ENCODE measurements at places on chromosomes 16 and 17.

DNA sequence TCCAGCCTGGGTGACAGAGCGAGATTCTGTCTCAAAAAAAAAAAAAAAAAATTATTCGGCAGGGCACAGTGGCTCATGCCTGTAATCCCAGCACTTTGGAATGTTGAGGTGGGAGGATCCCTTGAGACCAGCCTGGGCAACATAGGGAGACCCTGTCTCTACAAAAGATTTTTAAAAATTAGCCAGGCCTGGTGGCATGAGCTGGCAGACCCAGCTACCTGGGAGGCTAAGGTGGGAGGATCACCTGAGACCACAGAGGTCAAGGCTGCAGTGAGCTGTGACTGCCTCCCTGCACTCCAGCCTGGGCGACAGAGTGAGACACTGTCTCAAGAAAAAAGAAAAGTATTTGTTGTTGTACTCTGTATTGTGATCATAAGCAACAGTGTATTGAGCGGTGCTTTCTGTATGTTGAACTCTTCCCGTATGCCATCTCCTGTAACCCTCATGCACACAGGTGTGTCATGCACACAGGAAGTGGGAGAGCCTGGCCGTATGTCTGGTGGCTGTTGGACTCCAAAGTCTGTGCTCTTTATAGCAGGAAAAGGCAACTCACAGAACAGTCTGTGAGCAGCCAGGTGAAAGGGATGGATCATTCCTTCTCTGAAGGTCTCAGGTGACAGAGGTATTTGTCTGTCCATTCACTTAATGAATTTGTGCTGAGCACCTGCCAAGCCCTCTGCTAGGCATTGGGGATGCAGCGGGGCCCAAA is 17.1 kb downstream of the CDH1 start:
- no peak for DNase-seq

GRCh38 chr16:49652456-49653172 is 203.3 kb downstream of the ZNF423 start:
- DNase-seq, result peak; percentile 44

DNA sequence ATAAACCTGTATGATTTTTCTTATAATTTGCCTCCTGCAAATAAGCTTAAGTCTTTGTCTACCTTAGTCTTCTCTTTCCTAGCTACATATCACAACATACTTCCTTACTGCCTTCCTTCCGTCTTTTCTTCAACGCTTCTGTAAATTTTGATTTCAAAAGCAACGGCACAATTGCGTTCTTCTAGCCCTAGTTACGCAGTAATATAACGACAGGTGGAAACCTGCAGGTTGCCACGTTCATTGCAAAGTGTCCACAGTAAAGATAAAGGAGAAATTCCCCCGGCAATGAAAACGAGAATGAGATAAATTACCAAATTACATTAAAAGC is 546 bp upstream of the PSMD7 start:
- no peak for DNase-seq

DNA sequence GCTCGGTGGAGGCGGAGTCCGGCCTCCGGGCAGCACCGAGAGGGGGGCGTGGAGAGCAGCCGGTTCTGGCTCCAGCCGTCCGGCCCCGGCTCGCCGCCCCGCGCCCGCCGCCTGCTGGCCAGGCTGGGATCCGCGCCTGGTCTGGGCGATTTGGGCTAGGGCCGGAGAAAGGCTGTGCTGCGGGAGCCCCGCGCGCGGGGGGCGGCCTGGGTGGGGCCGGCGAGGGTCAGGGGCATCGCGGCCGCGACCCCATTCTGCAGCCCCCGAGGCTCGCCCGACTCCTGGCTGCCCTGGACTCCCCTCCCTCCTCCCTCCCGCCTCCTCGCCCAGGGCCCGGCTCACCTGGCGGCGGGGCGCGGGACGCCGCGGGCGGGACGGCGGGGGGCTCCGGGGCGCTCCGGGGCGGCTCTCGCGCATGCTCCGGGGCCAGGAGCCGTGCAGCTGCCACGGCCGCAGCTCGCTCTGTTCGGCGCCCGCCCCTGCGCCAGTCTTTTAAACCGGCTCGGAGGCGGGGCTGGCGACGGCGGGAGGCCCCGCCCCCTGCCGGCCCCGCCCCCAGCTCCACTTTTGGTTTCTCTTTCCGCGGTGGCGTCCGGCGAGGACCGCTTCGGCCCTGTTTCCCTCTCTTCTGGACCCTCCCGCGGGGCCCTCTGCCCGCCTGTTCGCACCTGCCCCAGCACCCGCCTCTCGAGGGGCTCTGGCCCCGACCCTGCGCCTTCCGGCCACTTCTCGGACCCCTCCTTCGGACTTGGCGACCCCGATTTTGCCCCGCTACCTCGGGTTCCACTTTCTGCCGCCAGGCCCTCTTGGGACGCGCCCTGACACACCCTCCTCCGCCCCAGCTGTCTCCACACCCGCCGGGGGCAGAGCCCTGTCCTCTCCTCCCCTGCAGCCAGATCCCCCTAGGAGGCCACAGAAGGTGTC is at the start of gene SOCS1:
SOCS1 (minus strand) TSS at position 468 of the 924 bp plus-strand sequence. CDS start 726 bp downstream, outside the sequence.
- peak; percentile 31 for DNase-seq

DNA sequence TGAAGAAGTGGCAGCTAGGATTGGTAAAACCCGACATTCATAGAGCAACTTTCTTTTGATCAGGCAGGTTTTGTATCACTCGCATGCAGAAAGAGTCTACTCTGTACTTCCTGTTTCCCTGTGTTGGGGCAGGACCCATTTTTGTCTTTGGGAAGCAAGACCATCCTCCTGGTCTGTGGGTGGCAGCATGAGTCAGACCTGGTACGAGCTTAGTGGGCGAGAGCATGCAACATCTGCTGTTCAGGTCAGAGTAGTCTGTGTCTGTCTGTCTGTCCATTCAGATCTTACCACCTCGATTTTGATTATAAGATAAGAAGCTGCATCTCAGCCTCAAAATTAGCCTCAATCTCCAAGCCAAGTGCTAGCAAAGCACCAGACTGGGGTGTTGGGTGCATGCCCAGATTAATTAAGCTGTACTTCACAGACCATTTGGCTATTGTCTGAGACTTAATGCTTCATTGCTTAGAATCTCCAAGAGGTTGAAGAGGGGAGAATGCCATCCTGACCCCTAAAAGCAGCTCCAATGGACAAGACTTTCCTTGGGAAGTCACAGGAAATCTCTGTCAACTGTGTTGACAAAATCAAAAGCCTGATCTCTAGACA is 110.9 kb downstream of the XYLT1 start:
- no peak for DNase-seq

GRCh38 chr16:5446623-5447240 is 349.1 kb upstream of the EEF2KMT start:
- DNase-seq, result no peak

DNA sequence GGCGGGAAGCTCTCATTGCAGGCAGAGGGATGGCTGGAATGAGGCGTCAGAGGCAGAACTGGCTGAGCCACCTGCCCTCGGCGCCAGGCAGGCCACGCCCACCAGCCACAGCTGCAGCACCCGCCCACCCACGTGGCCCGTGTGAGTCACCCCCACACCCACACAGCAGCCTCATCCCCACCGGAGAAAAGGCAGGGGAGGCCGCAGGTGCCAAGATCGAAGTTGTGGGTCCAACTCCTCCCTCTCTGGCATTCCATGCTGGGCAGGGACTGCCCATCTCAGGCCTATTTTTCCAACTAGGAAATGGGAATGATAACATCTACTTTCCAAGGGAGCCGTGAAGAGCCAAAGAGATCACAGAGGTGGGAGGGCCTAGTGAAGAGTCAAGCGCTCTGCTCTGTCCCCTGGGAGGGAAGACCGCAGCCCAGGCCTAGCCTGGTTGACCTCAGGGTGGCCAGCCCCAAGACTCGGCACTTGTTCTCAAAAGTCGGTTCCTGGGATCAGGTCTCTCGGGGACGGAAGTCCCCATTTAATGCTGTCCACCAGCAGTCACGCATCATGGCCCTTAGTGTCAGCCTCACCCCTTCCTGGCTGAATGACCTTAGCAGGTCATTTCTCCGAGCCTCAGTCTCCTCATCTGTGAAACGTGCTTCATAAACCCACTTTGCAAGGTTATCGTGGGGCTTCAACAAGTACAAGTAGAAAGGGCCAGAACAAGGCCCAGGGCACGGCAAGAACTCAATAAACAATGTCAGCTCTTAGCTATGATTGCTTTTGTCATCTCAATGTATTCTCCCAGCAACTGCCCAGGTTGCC is at the start of gene TRPV3:
TRPV3 (minus strand) TSS at position 45 of the 816 bp plus-strand sequence. CDS start 2,962 bp downstream, outside the sequence.
- DNase-seq, result no peak

- DNase-seq, result no peak
Observed at GRCh38 chr16:2779151-2779920, 2.3 kb upstream of the ELOB start.

DNA sequence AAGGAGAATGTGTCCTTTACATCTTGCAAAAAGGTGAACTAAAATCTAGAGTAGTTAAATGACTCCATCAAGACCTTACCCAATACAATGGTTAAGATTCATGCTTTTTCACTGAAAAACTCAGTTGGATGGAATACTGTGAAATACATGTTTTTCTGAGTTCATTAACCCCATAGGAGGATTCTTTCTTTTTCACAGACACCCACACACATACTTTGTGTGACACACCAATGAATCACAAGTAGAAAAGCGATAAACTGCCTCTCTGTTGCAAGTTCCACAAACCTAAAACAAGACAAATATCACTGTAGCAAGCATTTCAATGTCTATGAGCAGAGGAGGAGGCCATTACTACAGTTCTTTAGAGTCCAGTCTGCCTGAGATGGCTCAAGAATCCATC is 258.8 kb upstream of the CDH5 start:
- peak; percentile 79 for DNase-seq

GRCh38 chr17:45719335-45720071 is 64.6 kb upstream of the CRHR1 start:
- peak; percentile 56 for DNase-seq

DNA sequence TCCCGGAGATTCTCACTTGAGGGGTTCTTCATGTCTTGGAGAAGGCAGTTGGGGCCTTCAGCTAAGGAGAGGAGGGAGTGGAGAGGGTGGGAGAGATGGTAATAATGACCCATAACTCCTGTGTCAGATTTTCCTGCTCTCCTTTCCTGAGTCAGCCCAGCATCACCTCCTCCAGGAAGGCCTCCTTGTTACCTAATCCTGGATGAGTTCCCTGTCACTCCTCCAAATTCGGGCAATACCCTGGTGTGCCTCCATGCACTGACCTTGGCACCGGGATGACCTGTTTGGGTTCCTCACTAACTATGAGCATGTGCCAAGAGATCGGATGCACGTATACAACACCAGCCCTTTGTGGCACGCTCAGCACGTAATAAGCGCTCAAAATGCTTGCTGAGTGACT is 38.8 kb downstream of the SDK2 start:
- DNase-seq, result no peak

DNA sequence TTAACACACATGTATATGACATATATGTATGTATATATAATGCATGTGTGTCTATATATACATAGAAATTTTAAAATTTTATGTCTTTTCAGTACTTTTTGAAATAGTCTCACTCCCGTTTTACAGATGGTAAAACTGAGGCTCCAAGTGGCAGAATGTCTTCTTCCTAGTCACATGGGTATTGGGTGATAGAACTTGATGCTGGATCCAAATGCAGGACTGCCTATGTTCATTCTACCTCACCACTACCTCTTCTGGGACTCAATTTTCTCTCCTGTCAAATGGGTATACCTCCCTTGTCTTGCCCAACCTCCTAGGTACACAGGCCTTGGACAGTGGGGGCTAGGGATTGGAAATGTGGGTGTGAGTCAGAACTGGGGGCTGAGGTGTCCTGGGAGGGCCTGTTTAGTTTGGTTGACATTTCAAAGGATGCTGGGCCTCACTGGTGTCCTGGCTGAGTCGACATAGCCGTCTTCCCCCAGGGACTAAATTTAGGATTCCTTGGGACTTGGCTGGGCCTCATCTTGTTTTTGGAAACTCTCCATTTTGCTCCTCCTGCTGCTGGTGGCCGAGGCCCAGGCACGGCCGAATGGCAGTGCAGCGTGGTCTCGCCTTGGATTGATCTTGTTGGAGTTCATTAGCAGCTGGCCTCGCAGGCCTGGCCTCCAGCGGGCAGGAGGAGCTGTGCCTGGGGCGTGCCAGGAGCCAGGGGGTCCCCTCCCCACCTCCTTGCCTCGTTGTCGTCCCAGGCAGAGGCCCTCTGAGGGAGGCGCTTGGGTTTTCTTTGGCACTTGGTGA is 25.9 kb downstream of the NKD1 start:
- DNase-seq, result no peak

- no peak for DNase-seq
Observed at GRCh38 chr17:68457168-68457538, at the start of gene WIPI1. Gene WIPI1, minus strand, starts transcription at chr17:68457496. Its CDS starts 75 bp downstream, at chr17:68457421.

DNA sequence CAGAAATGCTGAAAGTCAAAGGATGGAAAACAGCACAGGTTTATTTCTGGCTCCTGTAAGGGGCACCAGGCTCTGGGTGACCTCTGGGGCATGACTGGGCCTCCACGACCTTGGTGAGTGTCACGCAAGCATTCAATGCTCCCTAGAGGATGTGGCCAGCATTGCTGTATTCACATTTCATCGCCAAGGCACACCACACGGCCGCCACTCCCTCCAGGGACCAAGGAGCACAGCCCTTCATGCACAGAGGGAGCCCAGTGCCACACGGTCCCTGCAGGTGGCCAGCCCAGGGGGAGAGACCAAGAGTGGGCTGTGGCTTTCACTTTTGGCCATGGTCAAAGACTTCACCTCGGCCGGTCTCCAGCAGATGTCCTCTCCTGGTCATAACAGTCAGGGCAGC is 137.4 kb upstream of the TNRC6C start:
- DNase-seq, result no peak

- no peak for DNase-seq
Observed at GRCh38 chr17:41754066-41754465, 19.6 kb upstream of the HAP1 start.

- DNase-seq, result no peak
Observed at GRCh38 chr16:50395763-50396710, 27.2 kb upstream of the BRD7 start.

DNA sequence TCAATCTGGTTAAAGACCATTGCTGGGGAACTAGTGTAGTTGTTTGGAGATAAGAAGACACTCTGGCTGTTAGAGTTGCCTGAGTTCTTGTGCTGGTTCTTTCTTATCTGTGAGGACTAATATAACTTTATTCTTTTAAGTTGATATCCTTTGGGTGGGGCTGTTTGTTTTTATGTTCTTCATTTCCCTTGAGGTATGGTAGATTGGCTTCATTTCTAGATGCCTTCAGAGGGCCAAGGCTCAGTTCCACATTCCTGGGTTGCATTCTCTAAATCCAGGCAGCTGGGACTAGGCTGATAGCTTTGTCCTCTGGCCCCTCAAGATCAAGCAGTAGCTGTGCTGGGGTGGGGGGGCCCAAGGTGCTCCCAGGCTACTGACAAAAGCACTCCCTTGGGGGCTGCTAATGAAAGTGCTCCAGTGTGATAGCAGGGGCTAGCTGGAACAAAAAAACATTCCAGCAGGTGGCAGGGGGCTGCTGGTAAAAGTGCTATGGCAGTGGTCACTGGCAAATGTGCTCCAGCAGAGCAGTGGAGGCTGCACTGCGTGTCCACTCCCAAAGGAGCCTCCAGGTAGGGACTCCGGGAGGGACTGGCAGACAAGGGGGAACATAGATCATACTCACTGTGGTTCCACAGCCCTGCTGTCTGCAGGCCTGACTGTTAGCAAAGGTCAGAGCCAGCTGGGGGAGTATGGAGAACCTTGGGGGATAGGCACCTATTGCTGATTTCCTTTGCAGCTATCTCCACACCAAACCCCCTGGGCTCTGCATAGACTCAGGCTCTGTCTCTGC is 45.9 kb upstream of the KCNJ16 start:
- DNase-seq, result no peak
